ENCODE measurements at places on chromosomes 2 and 18.

- no peak for DNase-seq
These were observed 999.8 kb upstream of the GYPC start for GRCh38 chr2:125656190-125656589.

- DNase-seq: peak; percentile 24
These were observed 40.0 kb downstream of the SLC40A1 start for GRCh38 chr2:189540551-189540950.

GRCh38 chr2:151033271-151034248, 228.1 kb downstream of the RBM43 start:
- DNase-seq: no peak

- DNase-seq: no peak
These were observed 12.6 kb downstream of the ELMOD3 start for GRCh38 chr2:85367180-85367579.

DNA sequence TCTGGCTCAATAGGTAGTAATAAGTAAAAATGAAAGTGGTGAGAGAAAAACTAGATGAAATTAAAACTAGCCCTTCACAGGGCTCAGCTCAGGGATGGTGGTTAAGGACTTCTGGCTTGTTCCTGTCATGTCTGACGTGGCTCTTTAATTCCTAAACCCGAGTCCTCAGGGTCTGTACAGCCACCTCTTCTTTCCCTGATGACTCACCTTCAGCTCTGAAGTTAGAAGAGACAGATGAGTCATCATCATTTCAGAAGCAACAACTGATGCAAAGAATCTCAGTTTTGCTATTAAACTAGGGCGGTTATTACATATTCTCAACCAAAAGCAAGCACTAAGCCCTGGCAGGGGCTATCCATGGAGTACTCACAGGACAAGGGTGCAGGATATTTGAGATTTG, 24.0 kb upstream of the ITGB6 start:
- peak; percentile 89 for DNase-seq

GRCh38 chr18:25062720-25063119, 289.2 kb downstream of the ZNF521 start:
- DNase-seq: no peak

- no peak for DNase-seq
These were observed 80.4 kb downstream of the ROCK2 start for GRCh38 chr2:11264007-11264406.

- peak; percentile 73 for DNase-seq
These were observed 204.1 kb downstream of the CTIF start for GRCh38 chr18:48742706-48743475.

DNA sequence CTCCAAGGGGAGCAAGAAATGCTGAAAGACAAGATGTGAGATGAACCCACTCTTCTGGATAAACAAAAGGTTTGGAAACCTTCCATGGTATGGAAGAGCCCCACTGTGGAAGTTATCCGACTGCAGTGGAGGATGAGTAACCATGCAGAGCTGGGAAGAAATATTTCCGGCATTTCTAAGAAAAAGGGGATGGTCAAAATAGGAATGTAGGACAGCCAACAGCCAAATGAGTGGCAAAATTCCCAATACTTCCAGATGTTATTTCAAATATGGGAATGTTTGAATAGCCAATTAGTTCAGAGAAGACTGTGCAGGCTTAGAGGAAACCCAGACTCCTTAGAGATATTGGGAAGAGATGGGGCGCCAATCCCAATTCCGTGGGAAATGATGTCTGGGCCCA, 246.8 kb downstream of the RAD51AP2 start:
- DNase-seq: no peak

DNA sequence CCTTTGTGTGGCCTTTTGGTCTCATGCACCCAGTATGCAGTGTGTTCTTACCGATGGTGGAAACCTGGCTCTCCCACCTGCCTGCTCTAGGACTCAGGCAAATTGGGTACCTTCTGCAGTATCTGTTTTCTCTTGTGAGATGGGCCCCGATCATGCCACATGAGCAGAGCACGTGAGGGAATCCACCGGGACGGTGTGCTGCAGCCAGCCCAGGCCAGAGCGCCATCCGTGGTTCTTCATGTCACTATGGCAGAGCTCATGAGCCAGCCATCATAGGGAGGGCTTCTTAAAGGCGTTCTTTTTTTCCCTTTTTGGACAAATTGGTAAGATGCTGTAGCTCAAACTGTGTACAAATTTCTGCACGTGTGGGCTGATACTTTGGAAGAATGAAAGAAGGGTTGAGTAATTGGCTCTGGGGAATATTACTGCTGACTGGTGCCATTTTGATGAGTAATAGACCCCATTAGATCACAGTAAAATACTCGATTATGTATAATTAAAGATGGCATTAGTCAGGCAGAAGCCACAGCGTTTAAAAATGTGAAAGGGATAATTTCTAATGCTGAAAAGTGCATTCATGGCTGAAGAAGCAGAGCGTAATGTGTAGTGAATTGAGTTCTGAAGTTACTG, 19.2 kb downstream of the SH3RF3 start:
- peak; percentile 51 for DNase-seq

GRCh38 chr2:165161510-165161909, 42.3 kb downstream of the SCN3A start:
- DNase-seq: peak; percentile 33

GRCh38 chr2:147679955-147680531, 164.8 kb upstream of the ACVR2A start:
- no peak for DNase-seq

- DNase-seq: no peak
These were observed 621.2 kb downstream of the MBD2 start for GRCh38 chr18:53603276-53603675.

DNA sequence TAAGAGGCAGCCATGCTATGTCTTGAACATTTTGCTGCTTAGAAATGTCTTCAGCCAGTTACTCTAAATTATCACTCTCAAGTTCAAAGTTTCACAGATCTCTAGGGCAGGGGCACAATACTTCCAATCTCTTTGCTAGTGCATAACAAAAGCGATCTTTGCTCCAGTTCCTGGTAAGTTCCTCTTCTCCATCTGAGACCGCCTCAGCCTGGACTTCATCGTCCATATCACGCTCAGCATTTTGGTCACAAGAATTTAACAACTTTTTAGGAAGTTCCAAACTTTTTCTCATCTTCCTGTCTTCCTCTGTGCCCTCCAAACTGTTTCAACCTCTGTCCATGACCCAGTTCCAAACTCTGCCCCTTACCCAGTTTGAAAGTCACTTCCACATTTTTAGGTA, 8.8 kb upstream of the SLC35F5 start:
- DNase-seq: no peak

DNA sequence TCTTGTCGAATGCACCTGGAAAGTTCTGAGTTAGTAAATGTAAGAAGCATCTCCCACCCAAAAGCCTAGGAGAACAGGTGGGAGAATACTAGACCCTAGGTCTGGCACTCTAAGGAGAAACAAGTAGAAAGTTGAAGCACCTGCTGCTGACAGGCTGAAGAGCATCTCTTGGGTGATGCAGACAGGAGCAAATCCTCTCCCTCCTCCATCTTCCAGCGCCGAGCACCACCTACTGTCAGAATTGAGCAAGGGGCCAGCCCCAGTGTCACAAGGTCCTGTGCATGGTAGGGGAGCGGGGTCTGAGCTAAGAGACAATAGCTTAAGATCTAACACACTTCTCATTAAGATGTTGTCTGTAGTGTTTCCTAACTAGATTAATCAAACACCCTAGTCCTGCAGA, 52.9 kb downstream of the HK2 start:
- no peak for DNase-seq

DNA sequence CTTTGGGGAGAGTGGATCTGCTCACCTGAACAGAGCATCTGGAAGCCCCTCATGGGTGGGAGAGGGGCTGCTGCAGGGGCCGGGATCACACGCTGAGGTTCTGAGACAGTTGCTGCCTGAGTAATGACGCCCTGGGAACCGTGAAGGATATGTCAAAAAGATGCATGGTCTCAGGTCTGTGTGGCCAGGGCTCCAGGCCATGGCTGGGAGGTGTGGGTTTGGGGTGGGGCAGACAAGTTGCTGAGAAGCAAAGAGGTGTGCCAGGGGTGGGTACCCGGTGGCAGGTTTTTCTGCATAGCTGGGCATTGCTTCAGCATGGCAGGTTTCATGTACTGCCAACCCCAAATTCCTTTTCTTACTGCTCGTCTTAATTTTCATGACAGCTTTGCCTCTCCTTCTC, 133.5 kb downstream of the RPIA start:
- DNase-seq: no peak

GRCh38 chr2:137223722-137224121, 458.4 kb downstream of the THSD7B start:
- no peak for DNase-seq

GRCh38 chr18:37869051-37869450, 303.5 kb upstream of the CELF4 start:
- DNase-seq: no peak

GRCh38 chr18:61082976-61083630, 250.1 kb upstream of the CDH20 start:
- no peak for DNase-seq

DNA sequence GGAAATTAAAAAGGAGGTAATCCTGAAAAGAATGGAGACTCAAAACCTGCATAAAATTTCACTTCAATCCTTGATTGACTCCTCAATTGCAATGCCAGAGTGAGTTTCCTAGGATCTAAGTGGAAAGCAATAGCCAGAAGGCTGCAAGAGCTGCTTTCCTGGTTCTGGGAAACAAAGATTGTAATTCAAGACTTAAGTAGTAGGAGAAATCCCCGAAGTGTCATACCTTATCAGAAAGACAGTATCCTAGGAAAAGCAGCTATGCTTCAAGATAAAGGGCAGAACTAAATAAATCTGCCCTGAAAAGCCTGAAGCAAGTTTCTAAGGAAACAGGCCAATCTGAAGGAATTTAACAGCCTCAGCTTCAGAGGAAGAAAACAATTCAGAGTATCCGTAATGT, 390.2 kb downstream of the DSC3 start:
- DNase-seq: no peak

- DNase-seq: peak; percentile 73
These were observed 48.4 kb upstream of the CYTIP start for GRCh38 chr2:157492189-157492773.

DNA sequence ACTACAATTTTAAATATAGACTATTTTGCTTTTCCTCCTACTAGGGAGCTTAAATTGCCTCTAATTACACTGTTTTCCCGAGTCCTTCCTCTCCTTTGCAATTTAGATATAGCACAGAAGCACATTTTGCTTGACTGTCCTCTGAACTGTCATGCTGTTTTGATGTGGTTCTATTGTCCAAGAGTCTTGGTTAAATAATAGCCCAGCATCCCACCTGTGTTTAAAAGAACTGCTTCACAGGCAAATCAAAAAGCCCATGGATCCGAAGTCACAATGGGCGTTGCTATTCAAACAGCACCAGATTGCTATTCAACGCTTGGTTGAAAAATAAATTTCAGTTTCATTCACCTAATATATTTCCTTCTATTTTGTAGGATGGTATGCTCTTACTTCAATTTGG, 22.3 kb upstream of the ACTR3 start:
- DNase-seq: no peak

GRCh38 chr18:62749389-62749788, 34.0 kb downstream of the PHLPP1 start:
- DNase-seq: no peak

DNA sequence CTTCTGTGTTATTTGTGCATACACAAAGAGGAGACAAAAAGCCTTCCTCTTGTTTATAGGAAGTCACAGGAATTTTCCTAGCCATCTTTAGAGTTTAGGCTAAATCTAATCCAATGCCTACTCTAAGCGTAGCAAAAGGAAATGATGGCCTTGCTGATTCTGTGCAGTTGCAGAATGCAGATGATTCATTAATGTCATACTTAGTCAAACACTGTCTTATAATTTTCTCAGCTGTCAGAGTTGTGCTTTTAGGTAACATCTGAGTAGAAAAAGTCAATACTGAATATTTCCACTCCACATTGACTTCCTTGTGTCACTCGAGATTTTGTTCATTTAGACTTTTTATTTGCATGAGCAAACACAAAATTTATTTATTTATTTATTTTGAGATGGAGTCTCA, 157.9 kb upstream of the FOSL2 start:
- no peak for DNase-seq

GRCh38 chr18:46340716-46341115, 236.5 kb downstream of the HAUS1 start:
- DNase-seq: no peak

GRCh38 chr2:120662046-120662445, 73.6 kb upstream of the GLI2 start:
- DNase-seq: no peak

DNA sequence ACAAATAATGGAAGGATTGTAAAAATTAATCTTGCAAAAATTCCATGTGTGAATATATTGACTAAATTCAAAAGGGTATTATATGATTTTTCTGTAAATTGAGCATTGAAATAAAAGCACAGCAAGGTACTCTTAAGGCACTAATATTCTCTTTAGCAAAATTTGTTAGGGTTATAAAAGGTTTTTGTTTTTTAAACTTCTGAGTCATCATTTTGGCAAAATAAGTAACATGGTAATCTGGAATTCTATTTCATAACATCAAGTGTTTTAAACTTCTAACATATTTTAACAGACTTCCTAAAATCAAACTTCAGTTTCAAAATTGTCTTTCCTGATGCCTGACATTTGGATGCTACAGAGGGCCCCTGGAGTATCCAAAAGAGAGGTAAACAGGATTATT, 12.5 kb upstream of the INPP4A start:
- no peak for DNase-seq

DNA sequence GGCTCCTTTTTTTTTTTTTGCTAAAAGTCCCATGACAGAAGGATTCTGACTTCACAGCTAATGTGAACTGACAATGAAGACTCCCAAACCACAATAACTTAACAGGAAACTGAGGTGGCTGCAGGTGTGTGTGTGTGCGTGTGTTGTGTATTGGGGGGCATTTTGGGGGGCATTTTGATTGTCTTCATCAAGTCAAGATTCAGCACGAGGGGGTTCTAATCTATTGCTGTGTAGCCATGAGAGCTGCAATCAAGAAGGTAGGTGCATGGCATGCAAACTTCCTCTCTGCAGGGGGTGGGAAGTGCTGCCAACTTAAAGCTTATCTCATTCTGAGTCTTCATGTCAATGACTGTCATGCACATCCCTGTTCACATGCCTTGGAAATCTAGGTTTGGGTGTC, 25.2 kb downstream of the SPRED2 start:
- DNase-seq: no peak

DNA sequence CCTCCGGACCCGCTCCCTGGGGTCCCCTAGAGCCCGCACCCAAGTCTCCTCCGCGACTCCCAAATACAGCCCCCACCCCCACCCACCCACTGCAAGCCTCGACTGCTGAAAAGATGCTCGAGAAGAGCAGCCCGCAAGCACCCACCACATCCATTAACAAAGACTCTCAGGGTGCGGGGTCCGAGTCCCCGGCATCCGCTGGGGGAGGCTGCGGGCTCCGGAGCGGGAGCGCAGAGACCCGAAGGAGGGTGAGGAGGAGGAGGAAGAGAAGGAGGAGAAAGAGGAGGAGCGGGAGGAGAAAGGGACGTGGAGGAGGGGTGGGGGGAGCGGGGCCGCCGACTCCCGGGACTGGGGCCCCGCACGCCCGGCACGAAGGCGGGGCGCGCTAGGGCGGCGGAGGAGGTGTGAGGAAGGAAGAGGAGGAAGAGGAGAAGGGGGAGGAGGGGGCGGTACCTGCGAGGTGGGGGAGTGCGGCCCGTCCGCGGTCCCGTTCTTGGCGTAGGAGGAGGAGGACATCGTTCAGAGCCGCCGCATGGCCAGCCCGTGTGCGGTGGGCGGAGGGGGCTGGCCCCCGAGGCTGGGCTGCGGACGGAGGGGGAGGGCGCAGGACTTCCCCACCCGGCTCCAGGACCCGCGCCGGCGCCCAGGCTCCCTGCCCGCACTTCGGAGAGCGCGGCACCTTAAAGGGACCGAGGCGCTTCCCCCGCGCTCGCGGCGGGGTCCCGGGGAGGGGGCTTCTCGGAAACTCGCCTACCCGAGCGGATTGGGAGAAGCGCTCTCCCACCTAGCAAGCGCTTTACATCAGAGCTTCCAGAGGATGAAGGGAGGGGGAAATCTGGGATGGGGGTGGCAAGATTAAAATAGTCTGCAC, at the start of gene CACNB4:
CACNB4 (minus strand) TSS at position 549 of the 871 bp plus-strand sequence.
- DNase-seq: no peak
